ENCODE measurements at places on chromosomes 5 and 9.
A peak's percentile ranks its signal among the peaks of the same experiment; 100 is the strongest.

- peak; percentile 16 for DNase-seq
Observed at GRCh38 chr5:87850843-87851242, 417.8 kb downstream of the TMEM161B start.

GRCh38 chr9:93246526-93246925 lies 62.6 kb downstream of the WNK2 start:
- DNase-seq: no peak

DNA sequence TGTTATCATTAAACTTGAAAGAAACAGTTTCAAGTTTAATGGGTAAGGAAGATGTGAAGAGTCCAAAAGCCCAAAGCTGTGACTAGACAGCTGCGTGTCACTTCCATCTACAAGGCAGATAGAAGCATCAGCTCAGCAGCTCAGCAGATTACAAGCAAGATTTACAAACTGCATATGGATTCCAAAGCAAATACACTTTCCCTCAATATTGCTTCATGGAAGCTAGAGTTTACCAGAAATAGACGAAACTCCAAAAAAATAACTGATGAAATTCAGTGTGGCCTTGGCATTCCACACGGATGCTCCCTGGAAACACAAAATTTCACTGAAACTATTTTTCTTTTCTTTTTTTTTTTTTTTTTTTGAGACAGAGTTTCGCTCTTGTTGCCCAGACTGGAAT lies 17.9 kb downstream of the MYO10 start:
- DNase-seq: no peak

DNA sequence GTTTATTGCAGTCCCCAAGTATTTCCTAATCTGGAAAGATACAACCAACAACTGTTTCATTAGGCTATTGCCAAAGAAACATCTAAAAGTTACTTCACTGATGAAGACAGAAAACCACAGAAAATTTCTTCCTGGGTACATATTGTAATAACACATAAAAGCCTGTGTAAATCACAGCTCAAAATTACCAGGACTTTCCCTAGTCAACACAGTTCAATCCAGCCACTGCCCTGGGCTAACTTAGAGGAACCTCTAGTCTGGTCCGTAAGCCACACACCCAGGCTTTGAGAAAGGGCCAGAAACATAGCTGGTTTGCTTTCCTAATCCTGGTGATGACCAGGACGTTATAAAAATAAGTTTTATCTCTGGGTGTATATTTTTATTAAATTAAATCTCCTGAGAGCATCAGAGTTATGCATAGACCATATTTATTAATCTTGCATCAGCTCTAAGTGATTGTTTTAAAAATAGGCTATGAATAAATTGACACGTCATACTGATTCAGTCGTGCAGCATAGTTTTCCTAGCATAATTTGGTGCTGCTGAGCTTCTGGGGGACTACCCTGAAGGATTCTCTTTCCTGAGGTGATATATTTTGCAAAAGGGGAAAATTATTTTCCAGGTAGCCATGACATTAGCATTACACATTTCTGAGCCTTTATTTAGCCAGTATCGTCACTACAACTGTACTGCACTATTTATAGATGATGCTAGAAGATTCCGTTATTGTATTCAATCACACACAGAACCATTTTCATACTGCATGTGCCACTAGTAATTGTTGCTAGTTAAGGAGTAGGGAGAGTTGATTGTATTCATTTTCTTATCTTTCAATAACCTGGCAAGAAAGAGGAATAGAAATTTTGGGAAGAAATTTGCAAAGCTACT lies 12.6 kb upstream of the MUSK start:
- no peak for DNase-seq

DNA sequence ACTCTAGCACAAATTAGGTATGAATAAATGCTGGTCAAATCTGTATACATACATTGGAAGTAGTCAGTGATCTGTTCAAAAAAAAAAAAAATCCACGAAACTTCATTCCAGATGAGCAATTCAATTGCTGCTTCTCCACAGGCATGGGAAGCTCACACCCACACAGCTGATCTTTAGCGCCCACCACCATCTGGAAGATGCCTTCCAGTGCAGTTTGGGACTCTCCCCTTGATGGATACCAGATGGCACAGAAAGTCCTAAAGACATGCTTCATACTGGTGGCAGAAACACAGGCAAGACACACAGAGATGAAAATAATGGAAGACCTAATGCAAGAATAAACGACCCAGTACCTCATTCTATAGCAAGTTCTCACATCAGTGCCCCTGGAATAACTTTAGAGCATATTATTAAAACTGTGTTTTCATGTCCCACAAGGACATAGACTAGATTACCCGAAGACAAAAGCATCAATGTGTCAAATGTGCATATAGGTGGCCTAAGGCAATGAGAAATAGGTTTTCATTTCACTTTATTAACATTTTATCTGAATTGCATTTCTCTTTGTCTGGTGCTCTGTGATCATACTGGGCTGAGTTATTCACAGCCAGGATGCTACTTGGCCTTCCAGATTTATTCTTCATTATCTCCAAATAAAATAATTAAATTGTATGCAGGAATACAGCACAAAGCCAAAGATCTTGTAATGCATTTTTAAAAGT lies 135.4 kb upstream of the TAS2R1 start:
- DNase-seq: no peak

GRCh38 chr9:135536216-135536615 lies 9.7 kb upstream of the OBP2A start:
- DNase-seq: no peak

DNA sequence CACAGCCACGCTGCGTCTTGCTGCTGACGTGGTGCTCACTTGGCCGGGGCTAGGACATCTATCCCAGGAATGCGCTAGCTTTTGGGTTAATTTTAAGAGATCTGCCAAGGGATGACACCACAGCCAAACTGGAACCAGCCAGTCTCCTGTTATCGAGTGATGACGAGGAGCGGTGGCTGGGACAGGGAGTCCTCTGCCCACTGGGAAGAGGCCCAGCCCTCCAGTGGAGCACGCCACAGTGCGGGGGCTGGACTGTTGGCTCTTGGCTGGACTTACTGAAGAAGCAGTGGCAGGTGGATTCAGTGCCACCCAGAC lies 55.1 kb upstream of the PHYKPL start:
- DNase-seq: no peak

DNA sequence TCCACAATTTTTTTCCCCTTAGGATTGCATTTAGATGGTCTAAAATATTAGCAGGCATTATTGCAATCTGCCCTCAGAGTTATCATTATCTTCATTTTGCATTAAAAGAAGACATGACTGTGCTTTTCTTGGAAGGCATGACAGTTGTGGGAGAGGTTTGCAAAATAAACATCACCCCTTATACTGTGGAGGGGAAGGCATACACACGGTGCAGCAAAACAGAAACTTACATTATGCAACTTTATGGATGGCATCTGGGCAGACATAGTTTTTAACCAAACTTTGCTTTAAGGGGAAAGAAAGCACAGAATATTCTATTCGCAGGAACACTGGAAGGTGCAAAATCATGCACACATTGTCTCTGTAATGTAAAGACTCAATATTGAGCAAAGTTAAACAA lies 505.8 kb upstream of the ADAMTS16 start:
- DNase-seq: no peak

Data from mammary epithelial cell (primary cell).